Small intestine (tissue), 16 donors: ENCODE measurements at places on chromosomes 1 and 21. TPM values are rescaled to one million over a fixed set of nuclear protein-coding genes. Genes with fewer than 3 reads are reported as not detected.
A peak's percentile ranks its signal among the peaks of the same experiment; 100 is the strongest.

GRCh38 chr1:113390871-113391648, 745 bp downstream of the MAGI3 start:
- H3K4me3 ChIP-seq, result peak overlapping the region; percentile 98
- no peaks in the 10 kb centered on the region for H3K4me1 ChIP-seq
- no peaks in the 10 kb centered on the region for H3K27me3 ChIP-seq
- H3K36me3 ChIP-seq, result no peaks in the 10 kb centered on the region
- peak; percentile 78 for DNase-seq

GRCh38 chr1:85125891-85126290, 74.9 kb downstream of the SYDE2 start:
- H3K27ac ChIP-seq, result no peak overlapping the region
- DNase-seq, result no peak
- no peaks in the 10 kb centered on the region for H3K4me1 ChIP-seq
- no peaks in the 10 kb centered on the region for H3K27me3 ChIP-seq
- H3K36me3 ChIP-seq, result no peaks in the 10 kb centered on the region

- no peak overlapping the region for H3K27ac ChIP-seq
- H3K4me3 ChIP-seq, result no peak overlapping the region
- no peak for DNase-seq
- no peaks in the 10 kb centered on the region for H3K27me3 ChIP-seq
- no peaks in the 10 kb centered on the region for H3K36me3 ChIP-seq
- H3K4me1 ChIP-seq, result no peaks in the 10 kb centered on the region
Measured at GRCh38 chr21:15088488-15088887, 23.7 kb upstream of the NRIP1 start.

GRCh38 chr1:207366022-207366421, 44.5 kb downstream of the CD55 start:
- no peak overlapping the region for H3K27ac ChIP-seq
- H3K4me1 ChIP-seq, result no peaks in the 10 kb centered on the region
- no peak overlapping the region for H3K4me3 ChIP-seq
- peaks cover 10% of the 10 kb centered on the region for H3K36me3 ChIP-seq
- no peak for DNase-seq

The PTGER3 gene
- 2.4 TPM for polyA plus RNA-seq

The OR2L3 gene
- polyA plus RNA-seq, result not detected

The C1orf216 gene
- 1.9 TPM for polyA plus RNA-seq

DNA sequence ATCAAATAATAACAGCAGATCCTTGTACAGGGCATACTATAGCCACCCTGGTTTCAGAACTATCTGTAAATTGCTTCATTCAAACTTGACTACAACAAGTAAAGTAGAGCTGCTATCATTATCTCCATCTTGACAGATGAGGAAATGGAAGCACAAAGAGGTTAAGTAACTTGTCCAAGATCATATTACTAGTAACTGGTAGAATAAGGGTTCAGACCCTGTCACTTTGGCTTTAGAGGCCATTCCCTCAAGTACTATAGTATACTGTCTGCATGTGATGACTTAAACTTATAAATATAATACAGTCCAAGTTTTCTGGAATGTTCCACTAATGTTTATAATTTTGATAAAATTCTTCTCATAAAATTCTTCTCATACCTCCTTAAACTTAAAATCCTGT, 24.8 kb downstream of the PGM1 start:
- H3K4me3 ChIP-seq, result no peak overlapping the region
- H3K27ac ChIP-seq, result no peak overlapping the region
- H3K4me1 ChIP-seq, result no peaks in the 10 kb centered on the region
- H3K36me3 ChIP-seq, result peaks cover 6% of the 10 kb centered on the region
- DNase-seq, result no peak

- no peaks in the 10 kb centered on the region for H3K4me1 ChIP-seq
- H3K27ac ChIP-seq, result no peak overlapping the region
- no peaks in the 10 kb centered on the region for H3K36me3 ChIP-seq
- H3K4me3 ChIP-seq, result no peak overlapping the region
- no peak for DNase-seq
Measured at GRCh38 chr1:92909321-92909720, 51.9 kb downstream of the DIPK1A start.

DNA sequence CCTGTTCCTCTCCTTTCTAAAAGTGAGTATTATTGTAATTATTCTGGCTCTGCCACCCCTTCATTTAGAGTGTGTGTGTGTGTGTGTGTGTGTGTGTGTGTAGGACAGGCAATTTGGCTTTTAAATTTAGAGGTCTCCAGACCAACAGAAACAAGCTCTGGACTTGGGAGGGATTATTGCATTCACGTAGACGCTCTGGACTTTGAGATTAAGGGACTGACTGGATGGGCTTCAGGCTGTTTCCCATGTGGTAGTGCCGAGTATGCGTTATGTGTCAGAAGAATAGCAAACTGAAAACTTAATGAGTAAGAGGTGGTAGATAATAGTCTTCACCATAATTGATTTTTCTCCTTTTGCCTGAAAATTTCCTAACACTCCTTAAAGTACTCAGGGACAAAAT, 281.9 kb downstream of the USP25 start:
- H3K4me3 ChIP-seq, result no peak overlapping the region
- no peaks in the 10 kb centered on the region for H3K27me3 ChIP-seq
- H3K36me3 ChIP-seq, result no peaks in the 10 kb centered on the region
- no peak for DNase-seq
- H3K27ac ChIP-seq, result no peak overlapping the region
- H3K4me1 ChIP-seq, result no peaks in the 10 kb centered on the region

DNA sequence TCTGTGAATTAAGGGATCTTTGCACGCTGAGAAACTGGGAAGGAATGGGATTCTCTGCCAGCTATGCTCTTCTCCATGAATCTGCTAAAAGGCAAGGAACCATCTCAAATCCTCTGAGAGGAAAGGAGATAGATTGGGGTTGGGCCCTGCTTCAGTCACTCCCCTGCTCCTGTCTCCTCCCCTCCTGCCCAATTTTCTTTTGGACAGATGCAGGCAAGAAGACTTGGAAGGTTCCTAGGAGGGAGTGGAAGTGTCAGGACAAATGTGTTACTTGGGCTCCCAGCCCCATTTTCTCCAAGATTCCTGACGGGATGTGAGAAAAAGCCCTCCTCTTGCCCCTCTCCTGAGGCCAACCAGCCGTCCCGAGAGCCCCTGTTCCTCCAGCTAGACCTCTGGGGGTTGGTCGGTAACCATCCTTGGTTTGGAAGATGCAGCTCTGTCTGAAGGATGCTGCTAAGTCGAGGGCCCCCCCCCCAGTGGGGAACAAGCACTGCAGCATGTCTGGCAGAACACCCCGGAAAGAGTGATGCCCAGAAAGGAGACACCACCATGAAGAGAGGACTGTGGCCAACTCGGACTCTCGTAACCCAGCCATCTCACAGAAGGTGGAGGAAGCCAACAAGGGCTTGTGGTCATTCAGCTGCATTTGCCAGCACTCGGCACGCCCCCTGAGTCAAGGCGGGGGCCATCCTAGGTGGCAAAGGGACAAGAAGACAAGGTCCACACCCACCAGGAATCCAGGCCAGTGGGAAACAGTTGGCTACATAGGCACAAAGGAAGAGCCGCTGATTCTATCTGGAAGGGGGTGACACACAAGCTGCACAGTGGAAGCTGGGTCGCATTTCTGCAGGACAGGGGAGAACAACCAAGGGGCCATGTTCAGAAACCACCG, 43.7 kb downstream of the CDK18 start:
- H3K4me3 ChIP-seq, result no peak overlapping the region
- H3K4me1 ChIP-seq, result no peaks in the 10 kb centered on the region
- H3K27me3 ChIP-seq, result peaks cover 4% of the 10 kb centered on the region
- no peak overlapping the region for H3K27ac ChIP-seq

GRCh38 chr21:30391492-30392025, 4.3 kb upstream of the KRTAP13-1 start:
- no peaks in the 10 kb centered on the region for H3K4me1 ChIP-seq
- no peak for DNase-seq
- no peaks in the 10 kb centered on the region for H3K27me3 ChIP-seq
- no peak overlapping the region for H3K4me3 ChIP-seq

DNA sequence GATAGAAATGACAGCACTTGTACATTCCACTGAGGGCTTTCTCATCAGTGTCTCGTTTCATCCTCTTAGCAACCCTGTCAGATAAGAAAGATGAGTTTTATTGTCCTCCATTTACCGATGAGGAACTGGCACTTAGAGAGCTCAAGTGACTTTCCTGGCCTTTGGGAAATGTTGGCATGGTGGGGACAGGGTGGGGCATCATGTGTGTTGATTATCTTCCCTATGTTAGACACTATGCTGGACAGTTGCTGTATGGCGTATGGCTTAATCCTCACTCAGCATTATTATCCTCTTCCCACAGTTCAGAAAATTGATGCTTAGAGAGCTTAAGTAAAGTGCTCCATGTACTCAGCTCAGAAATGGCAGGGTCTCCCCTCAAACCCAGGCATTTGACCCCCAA, 163.2 kb downstream of the CAMTA1 start:
- H3K27ac ChIP-seq, result no peak overlapping the region
- no peaks in the 10 kb centered on the region for H3K4me1 ChIP-seq
- H3K4me3 ChIP-seq, result no peak overlapping the region
- no peaks in the 10 kb centered on the region for H3K36me3 ChIP-seq
- H3K27me3 ChIP-seq, result no peaks in the 10 kb centered on the region

The C8B gene
- not detected for polyA plus RNA-seq

DNA sequence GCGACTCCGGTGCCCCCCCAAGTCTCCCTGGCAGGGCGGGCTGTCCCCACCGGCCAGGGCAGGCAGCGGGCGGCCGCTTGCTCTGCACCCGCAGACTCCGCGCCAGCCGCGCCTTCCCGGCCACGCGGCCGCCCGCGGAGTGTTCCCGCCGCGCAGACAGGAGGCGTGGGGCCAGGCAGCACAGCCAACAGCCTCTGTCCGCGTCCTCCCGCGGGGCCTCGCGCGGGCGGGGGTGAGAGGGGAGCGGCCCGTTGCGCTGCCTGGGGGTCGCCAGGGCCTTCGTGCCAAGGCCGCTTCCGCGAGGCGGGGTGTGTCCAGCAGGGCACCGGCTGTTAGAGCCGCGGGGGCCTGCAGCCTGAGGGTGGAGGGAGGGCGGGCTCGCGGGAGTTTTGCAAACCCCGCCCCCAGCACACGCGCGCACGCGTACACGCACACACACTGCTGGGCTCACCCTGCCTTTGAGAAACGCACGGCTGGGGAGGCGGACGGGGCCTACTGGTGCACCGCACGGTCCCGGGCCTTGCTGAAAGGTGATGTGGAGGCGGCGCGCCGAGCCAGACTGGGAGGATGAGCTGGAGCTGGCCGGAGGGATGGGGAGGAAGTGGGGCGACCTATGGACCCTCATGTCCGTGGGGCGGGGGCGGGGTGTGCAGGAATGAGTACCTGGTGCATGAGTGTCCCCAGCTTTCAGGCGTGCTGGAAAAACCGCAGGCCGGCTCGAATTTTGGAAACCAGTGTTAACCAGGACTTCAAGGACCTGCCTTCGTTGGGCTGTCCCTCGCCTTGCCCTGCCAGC, 41.5 kb downstream of the KIAA1614 start:
- H3K4me3 ChIP-seq, result peak overlapping the region; percentile 70
- peak; percentile 86 for DNase-seq
